ENCODE measurements at places on chromosomes 1 and 21.

GRCh38 chr1:244960904-244961303, 96.6 kb upstream of the HNRNPU start:
- no peak for DNase-seq

GRCh38 chr1:33944846-33945245, 81.0 kb downstream of the HMGB4 start:
- DNase-seq: no peak

- no peak for DNase-seq
These were observed 636.4 kb downstream of the SMYD3 start for GRCh38 chr1:245870698-245871097.

DNA sequence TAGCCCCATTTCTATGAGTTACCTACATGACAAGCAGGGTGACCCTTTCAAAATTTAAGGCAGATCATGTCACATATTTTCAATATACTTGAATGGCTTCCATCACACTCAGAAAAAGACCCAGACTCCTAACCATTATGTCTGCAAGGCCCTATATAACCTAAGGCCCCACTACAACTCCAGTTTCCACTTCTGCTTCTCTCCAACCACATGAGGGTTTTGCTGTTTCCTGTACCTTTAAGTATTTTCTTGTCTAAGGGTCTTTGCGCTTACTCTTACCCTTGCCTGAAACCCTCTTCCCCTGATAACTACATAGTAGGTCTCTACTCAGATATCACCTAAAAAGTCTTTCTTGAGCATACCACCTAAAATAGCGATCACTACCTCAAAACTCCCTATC, 46.1 kb downstream of the SGIP1 start:
- DNase-seq: no peak

- DNase-seq: peak; percentile 36
These were observed 17.2 kb downstream of the VCAM1 start for GRCh38 chr1:100736746-100737145.

GRCh38 chr1:32339363-32339978, 3.4 kb upstream of the MARCKSL1 start:
- no peak for DNase-seq
